Activated CD8-positive, alpha-beta memory T cell treated with anti-CD3 and anti-CD28 coated beads for 4 hours (primary cell): ENCODE measurements at places on chromosomes 12 and 14.

- no peak for DNase-seq
Observed at GRCh38 chr12:25186038-25186787, 8.7 kb downstream of the DNAI7 start.

DNA sequence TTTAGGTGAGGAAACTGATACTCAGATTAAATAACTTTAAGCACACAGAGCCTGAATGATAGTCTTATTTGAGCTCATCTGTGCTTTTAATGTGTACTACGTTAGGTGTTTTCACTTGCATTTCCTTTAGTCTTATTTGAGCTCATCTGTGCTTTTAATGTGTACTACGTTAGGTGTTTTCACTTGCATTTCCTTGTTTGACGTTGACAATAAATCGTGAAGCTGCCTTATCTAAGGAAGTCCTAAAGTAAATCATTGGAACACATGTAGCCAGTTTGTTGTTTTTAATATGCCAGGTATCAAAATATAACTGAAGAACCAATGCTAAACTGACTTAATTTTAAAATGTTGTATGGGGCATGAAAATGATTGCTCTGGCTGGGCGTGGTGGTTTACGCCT lies 2.0 kb downstream of the RAP1B start:
- DNase-seq: no peak

DNA sequence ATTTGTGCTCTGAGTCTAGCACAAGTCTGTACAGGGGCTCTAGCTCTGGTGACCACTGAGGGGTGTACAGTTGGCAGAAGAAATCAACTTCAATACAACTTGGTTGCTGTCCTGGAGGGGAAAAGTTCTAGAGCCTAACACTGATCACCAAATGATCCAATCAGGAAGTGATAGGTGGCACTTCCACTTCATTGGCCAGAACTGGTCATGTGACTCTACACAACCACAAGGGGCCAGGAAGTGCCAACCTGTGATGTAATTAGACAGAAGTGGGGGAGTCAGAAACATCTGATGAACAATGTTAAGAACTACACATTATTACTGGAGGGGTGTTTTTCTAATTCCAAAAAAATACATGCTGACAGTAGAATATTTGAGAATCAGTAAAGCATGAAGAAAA lies 401.6 kb downstream of the VRK1 start:
- DNase-seq: no peak

DNA sequence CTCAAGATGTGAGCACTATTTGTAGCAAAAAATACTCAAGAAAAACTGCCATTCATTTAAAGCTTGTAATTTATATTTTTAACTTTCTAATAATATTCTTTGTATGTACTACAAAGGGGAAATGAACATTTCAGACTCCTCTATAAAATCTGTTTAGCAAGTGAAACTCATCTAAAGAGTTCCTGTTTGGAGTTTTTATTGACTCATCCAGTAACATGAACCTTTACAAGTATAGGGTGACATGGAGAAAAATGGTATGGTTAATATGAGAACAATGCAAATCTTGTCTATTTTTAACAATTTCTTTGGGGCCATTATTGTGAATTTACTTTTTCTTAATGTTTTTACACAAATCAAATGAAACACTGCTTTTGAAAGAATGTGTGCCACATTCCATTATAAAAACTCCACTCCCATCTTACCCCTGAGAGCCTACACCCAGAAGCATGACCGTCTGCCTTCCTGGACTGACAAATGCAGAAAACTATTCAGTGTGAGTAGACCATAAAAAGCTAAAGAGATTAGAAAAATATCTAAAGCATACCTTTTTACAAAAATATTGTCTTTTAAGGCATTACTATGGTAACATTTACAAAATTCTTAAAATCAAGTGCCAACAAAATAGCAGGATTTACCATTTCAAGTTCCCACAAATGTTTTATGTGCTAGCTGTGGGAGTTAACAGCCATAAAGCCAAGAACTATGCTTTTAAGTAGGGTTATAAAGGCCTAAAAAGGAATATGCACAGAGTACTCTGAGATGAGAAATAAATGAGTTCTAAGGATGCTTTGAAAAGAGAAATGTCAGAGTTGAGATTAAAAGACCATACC lies 144.0 kb downstream of the ADAMTS20 start:
- no peak for DNase-seq

GRCh38 chr14:22565391-22565945 lies 23.6 kb downstream of the DAD1 start:
- no peak for DNase-seq

DNA sequence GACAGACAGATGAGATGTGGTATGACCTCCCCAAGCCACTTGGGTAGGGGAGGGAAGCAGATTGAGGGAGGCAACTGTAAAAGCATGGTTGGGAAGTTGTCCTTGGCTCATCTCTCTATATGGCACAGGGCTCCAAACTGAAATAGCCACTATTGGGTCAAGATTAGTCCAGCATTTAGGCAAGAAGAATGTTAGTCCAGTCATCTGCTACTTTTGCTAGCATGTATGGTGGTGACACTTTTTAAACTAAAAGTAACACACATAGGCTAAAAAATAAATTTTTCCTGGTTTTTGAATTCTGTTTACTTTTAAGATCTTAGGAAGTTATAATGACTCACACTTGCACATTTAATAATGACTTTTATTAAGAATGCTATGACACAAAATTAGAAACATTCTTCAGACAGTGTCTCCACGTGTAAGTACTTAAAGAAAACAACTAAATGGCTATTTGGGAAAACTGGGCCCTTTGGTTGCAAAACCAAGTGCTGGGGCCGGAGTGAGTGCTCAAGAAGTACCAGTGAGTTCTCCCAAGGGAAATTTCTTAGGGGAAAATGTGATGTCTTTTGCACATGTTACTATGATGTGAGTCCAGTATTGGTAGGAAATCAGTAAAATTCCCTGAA lies 179.1 kb upstream of the HIF1A start:
- DNase-seq: no peak

DNA sequence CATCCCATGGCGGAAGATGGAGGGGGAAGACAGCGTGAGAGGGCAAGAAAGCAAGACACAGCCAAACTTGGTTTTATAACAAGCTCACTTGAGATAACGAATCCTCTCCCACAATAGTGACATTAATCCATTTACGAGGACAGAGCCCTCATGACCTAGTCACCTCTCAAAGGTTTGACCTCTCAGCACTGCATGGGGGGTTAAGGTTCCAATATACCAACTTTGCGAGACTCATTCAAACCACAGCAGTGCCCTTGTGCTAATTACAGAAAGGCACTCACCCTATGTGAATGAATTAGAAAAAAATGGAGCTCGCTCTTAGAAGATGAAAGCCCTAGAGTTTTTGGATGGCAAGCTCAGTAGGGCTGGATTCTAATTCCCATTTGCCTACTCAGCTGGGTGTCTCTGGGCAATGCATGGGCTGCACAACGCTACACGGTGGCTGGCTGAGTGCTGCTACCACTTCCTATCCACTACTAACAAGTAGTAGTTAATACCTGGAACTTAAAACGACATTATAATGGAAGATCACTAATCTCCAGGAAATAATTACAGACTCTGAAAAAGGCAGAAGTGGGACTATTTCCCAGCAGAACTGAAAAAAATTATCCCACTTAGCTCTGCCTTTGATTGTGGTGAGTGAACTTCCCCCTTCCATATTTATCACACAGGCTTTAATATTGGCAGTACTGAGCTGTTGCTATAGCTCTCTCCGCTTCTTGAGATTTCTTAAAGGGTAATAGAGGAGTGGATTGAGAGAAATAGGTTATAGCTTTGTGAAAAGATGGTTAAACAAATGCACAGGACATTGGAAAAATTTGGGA lies 27.5 kb downstream of the TESPA1 start:
- no peak for DNase-seq

GRCh38 chr12:81949841-81950308 lies 190.7 kb upstream of the PPFIA2 start:
- no peak for DNase-seq
